ENCODE measurements at places on chromosomes 6 and 20.

DNA sequence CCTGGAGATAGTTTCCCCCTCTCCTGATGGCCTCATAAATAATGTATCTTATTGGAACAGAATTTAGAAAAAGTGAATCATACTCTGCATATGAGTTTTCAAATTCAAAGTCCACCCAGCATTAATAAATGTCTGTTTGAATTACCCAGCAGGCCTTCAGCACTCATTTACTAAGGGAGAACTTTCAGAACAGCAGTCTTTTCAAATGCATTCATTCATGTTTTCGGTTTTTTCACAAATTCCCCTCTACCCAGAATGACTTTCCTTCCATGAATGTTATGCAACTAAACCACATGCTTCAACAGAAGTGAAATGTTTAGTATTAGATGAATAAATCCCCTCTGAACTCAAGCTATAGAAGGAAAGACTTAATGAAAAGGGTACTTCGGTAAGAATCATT is 92.4 kb downstream of the RTN4IP1 start:
- DNase-seq = no peak

DNA sequence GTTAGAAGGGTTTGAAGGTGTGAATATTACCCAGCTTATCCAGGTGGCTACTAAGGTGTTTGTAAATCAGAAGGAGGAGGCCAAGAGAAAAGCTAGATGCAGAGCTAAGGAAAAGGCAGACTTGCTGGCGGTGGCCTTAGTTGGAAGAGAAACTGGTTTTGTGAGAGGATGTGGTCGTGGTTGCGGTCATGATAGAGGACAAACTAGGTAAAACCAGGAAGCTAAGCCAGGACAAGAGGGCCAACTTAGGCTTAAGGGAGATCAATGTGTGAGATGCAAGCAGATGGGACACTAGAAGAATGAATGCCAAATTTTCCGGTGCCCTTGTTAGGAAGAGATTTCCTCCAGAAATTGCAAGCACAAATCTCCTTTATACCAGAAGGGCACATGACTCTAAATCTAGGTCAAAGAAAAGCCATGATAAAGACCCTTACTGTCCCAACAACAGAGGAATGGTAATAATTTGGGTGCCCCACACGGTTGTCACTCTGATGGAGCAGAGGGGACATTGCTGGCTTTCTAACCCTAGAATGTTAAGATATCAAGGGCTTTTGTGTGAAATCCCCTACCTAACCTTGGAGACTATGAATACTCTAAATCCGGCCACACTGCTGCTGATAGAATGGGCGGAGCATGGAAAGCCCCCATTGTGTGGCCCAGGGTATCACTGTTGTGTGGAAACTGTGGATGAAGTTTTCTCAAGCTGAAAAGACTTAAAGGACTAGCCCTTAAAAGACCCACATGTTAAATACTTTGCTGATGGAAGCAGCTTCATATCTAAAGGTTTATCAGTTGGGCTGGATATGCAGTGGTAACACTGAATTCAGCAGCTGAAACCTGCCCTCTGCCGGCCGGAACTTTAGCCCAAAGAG is 7.8 kb downstream of the IL22RA2 start:
- peak; percentile 8 for DNase-seq

DNA sequence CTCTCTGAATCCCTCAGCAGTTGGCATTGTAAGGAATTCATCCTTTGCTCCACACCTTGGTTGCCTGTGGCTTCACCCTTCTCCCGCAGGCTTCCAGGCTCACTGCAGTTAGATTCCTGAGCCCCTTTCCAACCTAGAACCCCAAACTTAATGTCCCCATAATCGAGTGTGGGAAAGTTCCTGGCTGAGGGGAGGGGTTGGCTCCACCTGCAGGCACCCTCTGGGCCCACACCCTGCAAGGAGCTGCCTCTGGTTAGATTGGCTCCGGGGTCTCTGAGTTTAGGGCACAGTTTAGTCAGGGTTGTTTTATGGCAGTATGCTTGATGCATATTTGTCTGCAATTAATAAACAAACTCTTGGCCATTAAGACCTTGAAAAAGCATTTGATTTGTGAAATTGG is 63.4 kb downstream of the MTHFD1L start:
- no peak for DNase-seq

DNA sequence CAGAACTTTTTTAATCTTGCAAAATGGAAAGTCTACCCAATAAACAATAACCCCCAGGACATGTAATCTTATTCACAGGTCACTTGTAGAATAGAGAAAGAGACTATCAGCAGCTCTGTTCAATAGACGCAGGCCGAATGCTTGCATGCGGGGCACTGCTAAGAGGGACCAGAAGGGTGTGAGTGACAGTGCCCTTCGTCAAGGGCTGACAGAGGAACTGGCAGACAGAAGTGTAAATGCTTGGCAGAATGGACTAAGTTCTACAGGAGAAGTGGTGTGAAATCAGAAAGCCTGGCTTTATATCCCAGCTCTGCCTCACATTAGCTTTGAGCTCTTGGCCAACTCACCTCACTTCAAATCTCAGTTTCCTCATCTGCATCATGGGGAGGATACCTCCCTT is 21.0 kb downstream of the DDO start:
- no peak for DNase-seq

GRCh38 chr20:46539113-46539512 is 11.3 kb downstream of the OCSTAMP start:
- DNase-seq = no peak

DNA sequence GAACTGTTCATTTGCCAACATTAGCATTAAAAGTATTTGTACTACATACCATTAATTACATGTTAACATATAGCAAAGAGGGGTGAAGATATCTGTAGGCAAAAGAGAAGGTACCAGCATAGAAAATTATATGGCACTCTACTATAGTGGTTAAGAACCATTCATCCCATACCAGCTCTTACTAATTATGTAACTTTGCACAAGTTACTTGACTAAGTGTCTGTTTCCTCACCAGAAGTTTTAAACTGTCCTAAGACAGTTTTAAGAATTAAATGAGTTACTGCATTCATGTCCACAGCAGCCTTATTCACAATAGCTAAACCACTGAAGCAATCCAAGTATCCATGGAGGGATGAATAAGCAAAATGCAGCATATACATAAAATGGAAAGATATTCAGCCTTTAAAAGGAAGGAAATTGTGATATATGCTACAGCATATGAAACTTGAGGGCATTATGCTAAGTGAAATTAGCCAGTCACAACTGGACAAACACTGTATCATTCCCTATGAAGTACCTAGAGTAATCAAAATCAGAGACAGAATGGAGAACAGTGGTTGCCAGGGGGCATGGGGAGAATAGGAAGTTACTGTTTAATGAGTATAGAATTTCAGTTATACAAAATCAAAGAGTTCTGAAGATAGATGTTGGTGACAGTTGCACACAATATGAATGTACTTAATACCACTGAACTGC is 98.9 kb downstream of the RNGTT start:
- DNase-seq = no peak

GRCh38 chr6:103505155-103505518 is 1354.6 kb downstream of the HACE1 start:
- DNase-seq = no peak

GRCh38 chr6:131135244-131136020 is at the start of gene AKAP7:
AKAP7 (plus strand) TSS chr6:131135467; CDS start chr6:131135764, 297 bp downstream.
- peak; percentile 35 for DNase-seq

DNA sequence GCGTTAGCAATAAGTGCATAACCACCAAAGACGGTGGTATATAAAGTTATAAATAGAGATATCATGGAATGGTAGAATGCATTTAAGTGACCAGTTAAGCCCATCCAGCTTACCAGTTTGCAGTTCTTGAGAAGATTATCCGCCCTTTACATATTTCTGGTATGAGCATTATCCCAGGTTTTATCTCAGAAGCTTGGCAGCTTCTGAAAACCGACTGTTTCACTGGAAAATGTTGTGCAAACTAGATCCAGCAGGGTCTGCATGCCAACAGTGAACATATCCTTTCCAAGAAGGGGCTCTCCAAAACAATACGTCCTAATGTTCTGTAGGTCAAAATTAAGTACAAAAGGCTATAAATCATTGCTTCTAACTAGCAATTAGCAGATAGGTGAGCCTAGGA is 29.5 kb upstream of the SHLD1 start:
- DNase-seq = no peak

DNA sequence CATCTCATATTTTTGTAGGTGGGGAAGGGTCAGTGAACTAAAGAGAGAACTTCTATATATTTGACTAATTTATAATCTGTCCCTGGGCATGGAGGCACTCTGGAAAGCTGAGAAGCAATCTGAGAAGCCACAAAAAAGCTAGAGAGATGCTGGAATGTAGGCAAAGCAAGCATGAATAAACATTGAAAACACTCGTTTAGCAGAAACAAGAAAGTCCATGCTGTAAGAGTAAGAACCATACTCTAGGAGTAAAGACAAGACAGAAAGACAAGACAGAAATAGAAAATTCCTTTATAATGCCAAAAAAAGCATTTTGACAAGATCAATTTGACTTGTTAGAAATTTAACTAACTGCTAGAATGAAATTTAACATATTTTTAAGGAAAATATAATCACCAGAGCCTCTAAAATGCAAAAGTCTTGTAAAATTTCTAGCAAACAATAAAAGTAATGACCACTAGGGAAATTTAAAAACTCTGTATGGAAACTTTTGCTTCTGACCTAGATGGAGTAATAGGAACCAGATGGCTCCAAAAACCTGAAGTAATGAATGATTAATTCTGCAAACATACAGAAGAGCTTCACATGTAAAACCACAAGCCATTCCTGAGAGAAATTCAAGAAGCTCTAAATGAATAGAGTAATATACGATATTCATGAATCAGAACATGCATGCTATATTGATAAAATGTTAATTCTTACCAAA is 625.7 kb upstream of the PTCHD4 start:
- DNase-seq = no peak

- no peak for DNase-seq
These were observed 11.4 kb downstream of the HECA start for GRCh38 chr6:139146317-139146726.

DNA sequence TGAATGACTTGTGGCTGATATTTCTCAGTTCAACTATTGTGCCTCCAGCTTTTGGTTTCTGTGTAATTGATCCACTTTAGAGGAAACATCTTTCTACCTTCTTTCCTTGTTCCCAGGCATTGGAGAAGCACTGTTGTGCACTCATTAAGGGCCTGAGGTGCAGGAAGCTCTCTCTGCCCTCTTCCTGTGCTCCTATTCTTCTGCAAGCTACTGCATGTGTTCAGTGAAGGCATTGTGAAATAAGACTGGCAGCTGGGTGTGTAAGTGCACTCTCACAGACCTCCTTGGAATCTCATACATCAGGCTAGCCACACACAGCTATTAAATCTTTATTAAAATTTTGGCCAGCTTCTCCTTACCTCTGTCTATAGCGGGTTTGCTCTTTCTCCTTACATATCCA is 177.8 kb downstream of the OGFRL1 start:
- DNase-seq = no peak

DNA sequence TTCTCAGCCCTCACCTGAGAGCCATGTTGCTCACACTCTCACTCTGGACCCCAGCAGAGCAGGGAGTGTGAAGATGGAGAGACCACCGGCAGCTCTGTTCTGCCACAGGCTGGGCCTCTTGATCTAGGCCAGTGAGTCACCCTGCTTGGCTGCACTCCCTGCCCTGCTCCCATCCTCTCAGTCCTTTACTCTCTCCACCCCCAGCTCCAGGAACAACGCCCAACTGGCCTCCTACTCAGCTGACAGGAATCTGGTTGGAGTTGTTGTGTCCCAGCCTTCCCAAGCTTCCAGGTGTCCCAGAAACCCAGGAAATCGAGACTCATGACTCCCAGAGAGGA is at the start of gene PSORS1C1:
Gene PSORS1C1 (plus strand): TSS at position 260 of the 338 bp plus-strand sequence. CDS start 14,833 bp downstream, outside the sequence.
- no peak for DNase-seq

Measured in activated CD8-positive, alpha-beta memory T cell treated with anti-CD3 and anti-CD28 coated beads for 1 hour (primary cell).